Stimulated activated CD4-positive, alpha-beta T cell treated with anti-CD3 and anti-CD28 coated beads, Interleukin-2, amount 100 ng/mL, for 24 hours (primary cell): ENCODE measurements at places on chromosomes 12 and 14.
A peak's percentile ranks its signal among the peaks of the same experiment; 100 is the strongest.

GRCh38 chr14:72947366-72948160 lies 21.3 kb downstream of the DCAF4 start:
- no peak for DNase-seq

GRCh38 chr12:550473-551260 lies 90.9 kb downstream of the B4GALNT3 start:
- DNase-seq: no peak

DNA sequence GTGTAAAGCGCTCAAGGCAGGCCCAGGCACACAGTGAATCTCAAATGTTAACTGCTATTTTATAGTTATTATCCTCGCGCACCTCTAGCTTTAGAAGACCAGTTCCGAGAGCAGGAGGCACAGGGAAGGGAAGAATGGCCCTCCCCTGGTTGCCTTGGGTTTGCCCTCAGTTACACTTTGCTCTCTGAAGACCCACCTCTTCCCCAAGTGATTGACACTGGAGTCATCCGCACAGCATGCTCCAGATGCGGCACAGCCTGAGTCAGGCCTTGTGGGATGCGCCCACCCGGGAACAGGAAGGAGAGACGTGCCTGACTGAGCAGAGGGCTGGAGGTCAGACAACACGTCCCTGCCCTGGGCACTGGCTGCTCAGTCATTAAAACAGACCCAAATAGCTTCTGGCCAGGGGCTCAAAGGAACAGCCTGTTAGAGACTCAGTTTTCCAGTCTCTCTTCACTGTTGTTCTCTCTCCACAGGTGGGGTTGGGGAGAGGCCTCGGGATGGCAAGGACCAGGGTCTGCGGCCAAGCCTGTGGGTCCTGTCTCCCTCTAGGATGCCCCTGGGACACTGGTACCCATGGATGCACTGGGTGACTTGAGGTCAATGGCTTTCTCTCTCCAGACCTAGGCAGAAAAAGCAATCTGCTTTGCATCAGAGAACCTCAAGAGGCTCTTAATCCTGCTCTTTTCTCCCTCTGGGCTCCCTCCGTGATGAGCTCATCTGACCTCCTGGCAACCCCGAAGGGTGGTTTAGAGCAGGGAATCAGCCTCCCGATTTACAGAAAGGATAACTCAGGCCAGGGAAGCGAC lies 13.6 kb upstream of the MLXIP start:
- DNase-seq: no peak

DNA sequence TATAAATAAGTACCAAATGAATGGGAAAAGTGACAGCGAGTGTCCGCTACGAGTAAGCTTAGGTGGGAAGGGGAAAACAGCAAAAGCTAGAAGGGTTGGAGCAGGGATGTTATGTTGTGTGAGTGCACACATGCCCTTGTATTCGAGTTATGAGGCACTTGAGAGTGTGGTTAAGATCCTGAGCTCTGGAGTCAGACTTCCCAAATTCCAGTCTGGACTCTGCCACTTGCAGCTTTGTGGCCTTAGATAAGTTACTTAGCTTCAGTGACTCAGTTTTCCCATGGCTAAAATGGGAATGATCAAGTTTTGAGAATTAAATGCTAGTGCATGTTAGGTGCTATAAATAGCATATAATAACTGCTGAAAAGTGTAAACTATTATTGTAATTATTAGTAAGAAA lies 44.9 kb downstream of the KTN1 start:
- no peak for DNase-seq

- DNase-seq: no peak
These were observed 23.1 kb downstream of the SPIC start for GRCh38 chr12:101498252-101498651.

GRCh38 chr12:92927436-92928281 lies 1.4 kb downstream of the EEA1 start:
- DNase-seq: no peak

DNA sequence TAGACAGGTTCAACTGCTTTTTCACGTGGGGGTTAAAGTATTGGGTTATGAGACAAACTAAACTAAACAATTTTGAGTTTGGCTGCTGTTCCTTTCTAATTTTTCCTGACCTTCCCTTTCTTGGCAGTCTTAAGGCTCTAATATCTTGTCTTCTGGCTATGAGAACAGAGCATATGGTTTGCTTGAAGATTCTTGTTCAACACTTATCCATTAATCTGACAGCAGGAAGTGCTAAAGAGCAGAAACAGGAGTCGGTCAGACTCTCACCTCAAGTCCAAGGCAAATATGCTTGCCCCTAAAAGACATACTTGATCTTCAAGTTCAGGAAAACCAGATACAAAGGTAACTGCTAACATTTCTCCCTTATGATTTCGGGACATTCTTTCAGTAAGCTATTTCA lies 52.6 kb upstream of the KCNJ8 start:
- no peak for DNase-seq

DNA sequence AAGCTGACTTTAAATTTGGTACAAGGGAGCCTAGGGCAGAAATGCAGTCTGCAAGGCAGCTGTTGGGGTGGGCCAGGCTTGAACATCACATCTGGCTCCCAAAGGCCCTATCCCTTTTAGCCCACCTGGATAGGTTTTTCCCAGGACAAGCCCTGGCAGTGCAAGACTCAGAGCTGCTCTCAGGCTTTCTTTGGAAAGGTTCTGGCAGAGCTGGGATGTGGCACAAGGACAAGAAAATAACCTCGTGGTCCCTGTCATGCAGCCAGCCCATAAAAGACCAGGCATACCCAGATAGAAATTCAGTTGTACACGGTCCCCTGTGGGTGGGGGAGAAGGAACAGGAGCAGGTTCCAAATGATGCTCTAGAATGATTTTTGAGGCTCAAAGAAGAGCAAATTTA lies 206.9 kb downstream of the TTC7B start:
- DNase-seq: no peak

DNA sequence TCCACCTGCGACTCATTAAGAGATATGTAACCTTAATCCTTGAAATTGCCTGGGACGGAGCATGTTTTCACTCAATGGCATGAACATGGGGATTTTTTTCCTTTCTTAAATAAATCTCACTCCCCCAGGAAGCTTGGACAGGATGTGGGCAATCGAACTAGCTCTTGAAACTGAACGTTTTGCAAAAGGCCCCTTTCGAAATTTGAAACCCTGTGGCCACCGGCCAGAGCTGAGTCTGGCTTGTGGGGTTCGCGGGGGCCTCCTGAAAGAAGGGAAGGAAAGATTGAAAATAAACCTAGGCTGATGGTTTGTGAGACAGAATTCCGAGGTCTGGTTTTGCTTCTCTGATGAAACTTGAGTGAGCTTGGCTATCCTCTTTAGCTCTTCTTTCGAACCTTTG lies 101.4 kb upstream of the RTL1 start:
- no peak for DNase-seq

- DNase-seq: peak; percentile 63
These were observed 1.2 kb downstream of the PRMT8 start for GRCh38 chr12:3491938-3492792.

- no peak for DNase-seq
These were observed 33.0 kb downstream of the E2F7 start for GRCh38 chr12:77032406-77032805.

DNA sequence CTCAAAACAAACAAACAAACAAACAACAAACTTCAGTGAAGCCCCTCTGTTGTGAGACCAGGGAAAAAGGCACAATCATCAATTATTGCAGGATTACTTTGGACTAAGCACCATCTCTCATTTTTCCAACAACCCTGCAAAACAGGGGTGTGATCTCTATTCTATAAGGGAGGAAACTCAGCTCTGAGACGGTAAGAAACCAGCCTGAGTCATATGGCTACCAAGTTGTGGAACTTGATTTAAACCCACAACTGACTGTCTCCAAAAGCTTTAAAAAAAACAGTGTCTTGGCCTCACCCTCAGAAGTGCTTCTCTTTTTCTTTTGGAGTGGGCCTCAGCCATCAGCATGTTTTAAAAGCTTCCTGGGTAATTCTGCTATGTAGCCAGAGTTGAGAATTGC lies 49.8 kb downstream of the RIN3 start:
- DNase-seq: no peak

GRCh38 chr12:43338848-43339526 lies 213.0 kb downstream of the ADAMTS20 start:
- DNase-seq: no peak

DNA sequence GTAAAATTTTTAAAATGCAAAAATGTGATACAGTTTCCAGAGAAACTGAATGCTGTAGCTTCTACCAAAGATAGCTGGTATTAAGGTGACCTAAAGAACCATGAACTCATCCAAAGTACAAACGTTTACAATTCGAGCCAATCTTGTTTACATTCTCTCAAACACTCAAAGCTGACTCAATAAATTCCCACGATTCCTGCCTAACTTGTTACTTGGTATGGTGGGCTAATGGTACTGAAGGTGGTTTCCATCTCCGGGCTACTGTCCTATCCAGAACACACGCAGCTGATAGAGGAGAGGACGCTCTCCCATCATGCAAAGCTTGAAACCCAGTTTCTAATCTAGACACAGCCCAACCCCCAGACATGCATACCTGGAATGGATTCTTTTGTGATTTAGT lies 31.5 kb downstream of the RAD9B start:
- no peak for DNase-seq

- no peak for DNase-seq
These were observed 254.2 kb downstream of the KIF21A start for GRCh38 chr12:39188689-39189088.

- DNase-seq: no peak
These were observed 18.5 kb downstream of the TMEM132D start for GRCh38 chr12:129885287-129885686.

DNA sequence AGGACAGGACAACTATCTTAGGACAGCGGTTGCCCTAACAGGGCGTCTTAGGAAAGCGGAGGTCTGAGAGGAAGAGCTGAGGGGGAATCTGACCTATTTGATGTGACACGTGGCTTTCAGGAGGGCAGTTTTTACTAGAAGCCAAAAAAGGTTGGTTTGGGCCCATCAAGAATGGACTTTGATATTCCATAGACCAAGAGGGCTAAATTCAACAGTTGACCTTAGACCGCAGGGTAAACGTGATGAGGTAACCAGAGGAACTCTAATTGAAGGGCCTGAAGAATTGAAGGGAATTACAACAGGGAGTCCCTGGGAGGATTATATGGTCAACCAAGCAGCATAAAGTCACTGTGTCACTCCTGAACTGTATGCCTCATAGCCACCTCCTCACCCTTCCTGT lies 11.5 kb downstream of the C1S start:
- DNase-seq: no peak

- no peak for DNase-seq
These were observed 7.7 kb upstream of the BCL7A start for GRCh38 chr12:122013791-122014590.

DNA sequence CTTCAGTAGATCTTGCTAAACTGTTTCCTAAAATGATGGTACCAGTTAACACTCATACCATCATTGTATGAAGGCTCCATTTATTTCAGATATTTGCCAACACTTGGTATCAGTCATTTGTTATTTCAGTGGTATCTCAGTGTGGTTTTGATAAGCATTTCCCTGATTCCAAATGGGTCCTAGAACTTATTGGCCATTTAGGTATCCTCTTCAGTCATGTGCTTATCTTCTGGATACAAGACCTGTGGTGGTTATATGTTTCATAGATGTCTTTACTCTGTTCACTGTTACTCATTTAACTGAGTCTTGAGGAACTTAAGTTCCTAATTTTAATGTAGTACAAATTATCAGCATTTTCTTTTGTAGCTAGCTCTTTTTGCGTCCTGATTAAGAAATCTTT lies 13.5 kb downstream of the SINHCAF start:
- no peak for DNase-seq

DNA sequence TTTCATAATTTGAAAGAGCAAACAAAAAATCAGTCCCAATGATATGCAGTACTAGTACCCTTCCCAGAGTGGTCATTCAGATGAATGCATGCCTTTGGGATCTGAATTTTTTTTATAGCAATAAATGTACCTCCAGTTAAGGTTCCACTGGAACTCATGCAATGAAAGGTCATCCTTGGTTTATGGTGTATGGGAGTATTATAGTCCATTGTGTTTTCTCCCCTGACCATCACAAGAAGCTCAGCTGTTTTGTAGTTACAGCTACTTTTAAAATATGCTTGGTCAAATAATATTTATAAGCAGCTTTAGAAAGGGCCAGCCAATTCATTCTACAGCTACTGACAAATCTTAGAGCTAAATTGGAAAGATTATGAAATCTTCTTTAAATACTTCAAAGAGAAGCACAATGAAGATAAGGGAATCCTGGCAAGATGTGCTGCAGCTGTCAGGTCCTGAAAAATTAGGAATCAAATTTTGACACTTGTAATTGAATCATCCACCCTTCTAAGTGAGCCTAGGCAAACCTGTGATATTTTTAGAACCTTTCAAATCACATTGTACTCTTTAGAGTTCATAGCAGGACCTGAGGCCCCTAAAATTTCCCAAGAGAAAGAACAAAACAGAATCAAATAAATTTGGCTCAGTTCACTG lies 46.5 kb downstream of the IFT81 start:
- DNase-seq: no peak

- no peak for DNase-seq
These were observed 85.7 kb downstream of the PAPOLA start for GRCh38 chr14:96587823-96588385.

GRCh38 chr12:100721169-100721568 lies 73.4 kb upstream of the ANO4 start:
- DNase-seq: no peak

GRCh38 chr12:124755801-124756148 lies 107.9 kb downstream of the SCARB1 start:
- no peak for DNase-seq

DNA sequence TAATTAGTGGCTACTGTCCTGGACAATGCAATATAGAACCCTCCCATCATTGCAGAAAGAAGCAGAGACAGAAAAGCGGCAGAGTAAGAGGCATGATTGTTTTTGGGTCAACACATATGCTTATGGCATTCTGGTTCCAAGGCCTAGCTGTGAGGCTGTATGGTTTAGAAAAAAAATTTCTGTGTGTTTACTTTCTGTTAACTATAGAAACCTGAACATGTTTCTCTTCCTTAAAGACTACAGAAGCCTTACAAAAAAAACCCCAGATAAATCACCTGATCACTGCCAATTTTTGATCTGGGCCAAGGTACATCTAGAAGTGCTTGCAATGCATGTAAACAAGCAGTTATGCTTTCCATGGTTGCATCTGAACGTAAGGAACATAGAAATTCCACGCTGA lies 100.0 kb upstream of the HECTD1 start:
- DNase-seq: no peak

GRCh38 chr12:83996671-83997070 lies 915.9 kb downstream of the SLC6A15 start:
- no peak for DNase-seq

DNA sequence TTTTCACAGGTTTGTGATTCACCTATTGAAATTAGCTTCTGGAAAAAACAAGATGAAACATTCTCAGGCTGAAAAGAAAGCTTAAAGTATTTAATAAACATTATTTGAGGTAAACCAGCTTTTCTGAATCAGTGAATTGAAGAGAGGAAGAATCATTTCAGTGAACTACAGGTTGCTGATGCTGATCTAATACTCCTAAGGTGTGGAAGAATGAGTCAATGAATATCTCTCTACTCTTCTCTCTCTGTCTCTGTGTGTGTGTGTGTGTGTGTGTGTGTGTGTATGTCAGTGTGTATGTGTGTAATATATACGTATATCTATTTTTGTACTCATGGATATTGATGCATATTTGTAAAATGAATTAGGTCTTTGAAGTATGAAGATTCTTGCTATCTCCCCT lies 312.2 kb downstream of the SSPN start:
- no peak for DNase-seq

- DNase-seq: no peak
These were observed 24.8 kb upstream of the LGALS3 start for GRCh38 chr14:55103971-55104954.
